ENCODE measurements at places on chromosomes 13 and 19. TPM values are rescaled to one million over a fixed set of nuclear protein-coding genes. Genes with fewer than 3 reads are reported as not detected.

The PSG11 gene
- total RNA-seq, result not detected

The S1PR2 gene
- total RNA-seq, result 0.86 TPM

The HSH2D gene
- total RNA-seq, result not detected

The PDS5B gene
- 9.7 TPM for total RNA-seq

The IQCN gene
- total RNA-seq, result 0.71 TPM

The COL4A2 gene
- total RNA-seq, result 111 TPM

The CEACAM3 gene
- total RNA-seq, result not detected

The KLK7 gene
- not detected for total RNA-seq

The SH2D3A gene
- total RNA-seq, result 16.9 TPM

The MEX3D gene
- 15.2 TPM for total RNA-seq

The RETN gene
- not detected for total RNA-seq

The FPR1 gene
- 0.08 TPM for total RNA-seq

The SIGLEC12 gene
- total RNA-seq, result not detected

The NLRP9 gene
- not detected for total RNA-seq

The NCR1 gene
- not detected for total RNA-seq

The GPR12 gene
- not detected for total RNA-seq

The C13orf42 gene
- not detected for total RNA-seq

The AXL gene
- total RNA-seq, result 97.4 TPM

The FCAR gene
- not detected for total RNA-seq

The MADCAM1 gene
- 0.40 TPM for total RNA-seq

The MIA gene
- total RNA-seq, result not detected

The ZNF814 gene
- 2.4 TPM for total RNA-seq

The NTN5 gene
- 0.24 TPM for total RNA-seq

The TMPRSS9 gene
- total RNA-seq, result not detected

The ZNF534 gene
- total RNA-seq, result not detected

The ADGRE2 gene
- total RNA-seq, result 0.59 TPM

The AP1M1 gene
- 63.6 TPM for total RNA-seq

The ATP1A3 gene
- 4.6 TPM for total RNA-seq

The PSG1 gene
- total RNA-seq, result 0.22 TPM

The ELANE gene
- 0.16 TPM for total RNA-seq

The RAB3A gene
- 0.50 TPM for total RNA-seq

The TMIGD2 gene
- not detected for total RNA-seq

The ZIK1 gene
- total RNA-seq, result not detected

The NKPD1 gene
- total RNA-seq, result 0.13 TPM

The ZFR2 gene
- not detected for total RNA-seq

The DPF1 gene
- 4.8 TPM for total RNA-seq

The SHC2 gene
- total RNA-seq, result 1.1 TPM

The CYP2F1 gene
- not detected for total RNA-seq

The LGALS14 gene
- not detected for total RNA-seq

The TEAD2 gene
- total RNA-seq, result 20.4 TPM

The LGALS7 gene
- total RNA-seq, result not detected
